Stimulated activated CD4-positive, alpha-beta T cell treated with anti-CD3 and anti-CD28 coated beads, Interleukin-2, amount 100 ng/mL, for 24 hours (primary cell): ENCODE measurements at places on chromosomes 7 and 10.

DNA sequence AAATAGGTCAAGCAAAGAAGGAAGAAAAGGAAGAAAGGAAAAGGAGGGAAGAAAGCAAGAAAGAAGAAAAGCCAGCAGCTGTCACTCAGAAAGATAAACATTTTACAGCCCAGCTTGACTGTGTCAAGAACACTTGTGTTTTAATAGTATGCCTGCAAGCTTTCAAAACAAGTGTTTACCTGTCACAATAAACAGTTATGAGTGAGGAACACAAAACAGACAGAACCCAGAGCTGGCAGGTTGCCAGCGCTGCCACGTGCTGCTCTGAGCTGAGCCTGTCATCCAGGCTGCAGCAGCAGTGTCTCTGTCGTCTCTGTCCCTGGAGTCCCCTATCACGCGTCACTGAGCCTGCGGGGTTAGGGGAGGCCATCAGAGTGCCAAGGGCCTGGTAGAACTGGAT is 827.6 kb upstream of the AUTS2 start:
- DNase-seq, result no peak

DNA sequence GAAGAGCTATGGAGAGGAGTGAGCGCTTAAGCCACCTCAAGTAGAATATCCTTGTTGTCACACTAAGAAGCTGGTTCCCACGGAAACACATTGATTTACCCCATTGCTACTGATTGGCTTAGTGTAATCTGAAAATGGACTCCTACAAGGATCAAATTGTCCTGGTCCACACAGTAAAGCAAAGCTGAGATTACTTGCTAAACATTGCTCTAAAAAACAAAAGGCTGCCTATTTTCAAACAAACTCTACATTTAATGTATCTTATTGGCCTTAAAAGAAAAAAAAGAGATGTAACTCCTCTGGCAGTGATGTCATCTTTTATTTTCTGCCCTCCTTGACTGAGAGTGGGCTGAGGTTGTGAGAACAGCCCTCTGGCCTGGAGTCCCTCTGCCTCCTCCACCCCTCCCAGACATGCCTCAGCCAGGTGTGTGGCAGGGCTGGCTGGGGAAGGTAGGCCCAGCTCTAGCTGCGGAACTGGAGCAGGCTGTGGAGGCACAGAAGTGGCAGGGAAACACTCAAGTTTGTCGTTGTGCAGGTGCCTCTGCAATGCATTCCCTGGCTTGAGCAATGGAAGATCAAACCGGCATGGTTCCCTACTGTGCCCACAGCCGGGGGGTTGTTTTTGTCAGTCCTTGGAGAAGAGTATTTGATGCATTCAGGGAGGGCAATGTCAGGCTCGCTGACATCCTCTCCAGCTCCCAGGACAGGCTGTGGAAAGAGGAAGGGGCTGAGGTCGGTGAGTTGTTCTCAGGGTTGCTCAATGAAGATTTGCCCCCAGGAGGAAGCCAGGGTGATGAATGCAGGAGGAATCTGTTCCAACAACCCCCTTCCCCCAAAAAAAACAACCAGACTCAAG is 9.1 kb downstream of the KLF6 start:
- DNase-seq, result no peak

DNA sequence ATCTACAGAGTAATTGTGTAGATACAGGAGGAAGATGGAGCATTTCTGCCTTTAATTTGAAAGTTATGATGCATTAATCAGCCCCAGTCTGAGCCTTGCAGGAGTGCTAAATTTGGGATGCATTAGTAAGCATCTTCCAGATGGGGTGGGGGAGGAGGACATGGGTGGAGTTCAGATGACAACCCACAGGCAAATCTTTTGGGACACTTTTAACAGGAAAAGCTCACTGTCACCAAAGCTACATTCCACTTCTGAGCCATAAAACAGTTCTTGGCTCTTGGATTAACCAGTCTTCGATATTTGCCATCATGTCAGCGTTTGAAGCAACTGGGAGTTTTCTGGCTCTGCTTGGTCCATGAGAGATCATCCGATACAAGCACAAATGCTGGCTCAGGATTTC is 121.1 kb downstream of the CXCL12 start:
- DNase-seq, result no peak

- DNase-seq, result peak; percentile 33
These were observed 882 bp downstream of the DLX6 start for GRCh38 chr7:97006055-97006815.

- no peak for DNase-seq
These were observed 156.2 kb downstream of the TCERG1L start for GRCh38 chr10:131155218-131155875.

- no peak for DNase-seq
These were observed 90.8 kb downstream of the SNX13 start for GRCh38 chr7:17849504-17849903.

- no peak for DNase-seq
These were observed 8.9 kb downstream of the GRID1 start for GRCh38 chr10:86357676-86358075.

DNA sequence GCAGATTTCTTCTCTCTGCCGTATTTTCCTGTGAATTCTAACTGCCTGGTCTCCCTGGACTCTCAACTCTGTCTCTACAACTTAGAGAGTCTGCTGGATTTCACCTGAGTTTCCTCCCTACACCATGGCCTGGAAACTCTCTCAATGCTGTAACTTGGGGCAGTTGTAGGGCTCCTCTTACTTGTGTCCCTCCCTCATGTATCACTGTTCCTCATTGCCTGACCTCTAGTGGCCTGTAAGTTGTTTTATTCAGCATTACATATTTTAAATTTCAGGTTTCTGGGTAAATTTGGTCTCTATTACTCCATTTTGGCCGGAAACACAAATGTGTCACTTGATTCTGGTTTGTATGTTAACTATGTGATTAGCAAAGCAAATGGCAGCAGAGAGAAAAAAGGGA is 70.9 kb downstream of the DYNC1I1 start:
- DNase-seq, result no peak

DNA sequence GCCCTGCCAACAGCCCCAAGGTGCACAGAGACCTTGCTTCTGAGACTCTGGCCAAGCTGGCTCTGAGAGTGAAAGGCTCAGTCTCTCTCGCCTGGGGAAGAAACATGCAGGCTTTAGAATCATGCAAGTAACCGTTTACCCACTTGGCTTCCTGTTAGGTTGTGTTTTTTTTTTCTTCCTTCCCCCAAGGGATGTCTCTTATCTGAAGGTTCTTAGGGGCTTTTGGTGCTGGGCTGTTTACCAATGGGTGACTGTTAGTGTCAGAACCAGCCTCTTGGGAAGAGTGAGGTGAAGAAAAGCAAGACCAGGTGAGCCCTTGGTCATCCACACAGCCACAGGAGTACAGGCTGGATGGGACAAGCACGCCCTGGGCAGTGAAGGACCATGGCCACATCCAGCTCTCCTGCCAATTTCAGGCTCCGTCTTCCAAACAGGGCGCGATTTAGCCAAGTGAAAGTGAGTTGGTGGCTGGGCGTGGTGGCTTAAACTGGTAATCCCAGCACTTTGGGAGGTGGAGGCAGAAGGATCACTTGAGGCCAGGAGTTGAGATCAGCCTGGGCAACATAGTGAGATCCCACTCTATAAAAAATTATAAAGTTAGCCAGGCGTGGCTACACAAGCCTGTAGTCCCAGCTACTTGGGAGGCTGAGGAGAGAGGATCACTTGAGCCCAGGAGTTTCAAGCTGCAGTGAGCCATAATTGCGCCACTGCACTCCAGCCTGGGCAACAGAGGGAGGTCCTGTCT is 76.3 kb upstream of the CUX1 start:
- DNase-seq, result no peak

GRCh38 chr7:25109276-25109675 is 15.8 kb downstream of the CYCS start:
- no peak for DNase-seq

DNA sequence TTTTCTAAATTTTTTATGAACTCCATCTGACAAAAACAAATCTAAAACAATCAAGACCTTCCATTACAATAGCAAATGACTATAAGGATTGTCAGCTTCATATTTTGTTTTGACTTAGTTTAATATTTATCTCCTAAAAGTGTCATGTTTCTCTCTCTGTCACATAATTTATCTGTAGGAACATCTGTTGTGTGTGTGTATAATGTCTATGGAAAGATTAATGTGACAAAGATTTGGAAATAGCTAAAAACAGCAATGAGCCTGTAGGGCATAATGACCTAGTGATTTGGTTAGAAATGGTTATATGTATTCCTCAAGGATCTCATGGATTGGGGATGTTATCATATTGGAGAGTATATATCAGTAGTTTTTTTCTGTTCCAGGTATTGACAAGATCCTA is 69.6 kb upstream of the MDFIC start:
- no peak for DNase-seq

GRCh38 chr7:39132306-39132705 is 154.6 kb downstream of the POU6F2 start:
- DNase-seq, result no peak

DNA sequence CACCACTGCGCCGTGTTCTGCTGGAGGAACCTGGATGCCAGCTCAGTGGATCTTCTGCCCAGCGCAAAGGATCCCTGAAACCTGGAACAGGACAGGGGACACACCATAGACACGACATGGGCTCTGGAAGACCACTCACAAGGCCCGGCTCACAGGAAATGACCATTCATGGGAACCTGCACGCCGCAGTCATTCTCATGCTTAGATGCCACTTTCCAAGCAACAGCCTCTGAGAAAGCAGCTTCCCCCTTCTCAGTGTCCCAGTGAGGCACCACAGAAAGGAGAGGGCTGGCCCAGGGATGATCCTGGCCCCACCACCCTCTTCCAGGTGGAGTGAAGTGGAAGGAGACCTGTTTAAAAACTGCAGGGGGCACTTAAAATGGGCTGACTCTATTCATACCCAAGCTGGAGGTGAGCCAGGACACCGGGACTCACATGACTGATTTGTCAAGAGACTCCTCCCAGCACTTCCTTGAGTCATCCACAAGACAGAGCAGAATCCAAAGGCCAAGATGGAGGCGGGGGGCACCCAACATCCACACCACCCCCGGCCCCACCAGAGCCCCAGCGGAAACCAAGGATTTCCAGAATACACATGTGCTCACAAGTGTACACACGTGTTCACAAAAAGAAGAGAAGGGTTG is 11.2 kb downstream of the CTBP2 start:
- DNase-seq, result no peak
